ENCODE measurements at places on chromosomes 5 and 9.

- DNase-seq, result no peak
Observed at GRCh38 chr5:54446379-54446732, 9.1 kb upstream of the HSPB3 start.

DNA sequence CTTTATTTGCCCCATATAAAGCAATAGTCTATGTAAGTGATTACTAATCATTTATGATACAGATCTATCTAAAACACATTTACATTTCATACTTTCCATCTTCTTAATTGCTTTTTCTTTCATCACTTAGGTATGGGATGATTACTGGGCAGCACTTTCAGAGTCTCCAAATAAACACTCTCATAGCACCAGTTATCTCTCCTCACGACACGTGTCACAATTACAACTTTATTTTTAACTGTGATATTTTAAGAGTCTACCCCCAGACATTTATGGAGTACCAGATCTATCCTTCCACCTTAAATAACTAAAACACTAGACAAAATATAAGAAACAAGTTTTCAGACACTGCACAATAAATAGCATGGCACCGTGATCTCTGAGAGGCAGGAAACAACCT, 32.9 kb downstream of the HOMER1 start:
- DNase-seq, result no peak

GRCh38 chr5:136749016-136749415, 383.7 kb upstream of the TRPC7 start:
- no peak for DNase-seq

GRCh38 chr5:140232731-140233130, 57.7 kb downstream of the CYSTM1 start:
- no peak for DNase-seq

- DNase-seq, result no peak
Observed at GRCh38 chr5:150255659-150256409, 33.7 kb downstream of the CAMK2A start.

DNA sequence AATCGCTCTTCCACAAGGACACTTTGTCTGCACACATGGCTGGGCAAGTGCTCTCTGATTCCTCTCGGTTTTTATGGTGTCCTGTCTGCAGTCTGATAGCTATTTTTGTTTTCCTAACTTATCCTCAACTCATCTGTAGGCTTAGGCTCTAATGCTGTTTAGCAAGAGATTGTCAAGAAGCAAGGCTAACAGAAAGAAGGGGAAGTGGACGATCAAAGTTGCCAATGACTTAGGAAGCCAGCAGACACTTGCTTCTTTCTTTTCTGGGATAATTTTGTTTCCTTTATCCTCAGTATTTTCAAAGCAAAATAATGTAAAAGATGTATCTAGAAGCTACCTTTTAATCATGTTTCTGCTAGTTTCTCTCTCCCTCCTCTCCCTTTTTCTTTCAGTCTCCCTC, 130.7 kb downstream of the PRKACG start:
- no peak for DNase-seq

- no peak for DNase-seq
Observed at GRCh38 chr5:102048940-102049339, 247.1 kb downstream of the SLCO4C1 start.

GRCh38 chr5:88718736-88719135, 164.2 kb downstream of the MEF2C start:
- DNase-seq, result no peak

- DNase-seq, result no peak
Observed at GRCh38 chr5:38926121-38926520, 80.3 kb downstream of the OSMR start.

Data from aorta (tissue), 5 donors.